ENCODE measurements at places on chromosomes 7 and 10. TPM values are rescaled to one million over a fixed set of nuclear protein-coding genes. Genes with fewer than 3 reads are reported as not detected.

The SPDYE9 gene
- total RNA-seq: not detected

The KCNH2 gene
- not detected for total RNA-seq

The DOCK4 gene
- 65.9 TPM for total RNA-seq

The MRLN gene
- not detected for total RNA-seq

The INHBA gene
- total RNA-seq: 4.2 TPM

The NT5C3A gene
- 24.8 TPM for total RNA-seq

The GPR85 gene
- 0.11 TPM for total RNA-seq

The AKR1C4 gene
- 0.09 TPM for total RNA-seq

The VSTM4 gene
- total RNA-seq: 0.65 TPM

The MMRN2 gene
- total RNA-seq: 93.6 TPM

The GIMAP6 gene
- 248 TPM for total RNA-seq

The EPHB4 gene
- total RNA-seq: 442 TPM

The TMEM106B gene
- total RNA-seq: 32.8 TPM

The DENND2A gene
- total RNA-seq: 1.0 TPM

The COL17A1 gene
- total RNA-seq: under 0.01 TPM

The STEAP2 gene
- 0.52 TPM for total RNA-seq

The SPDYE1 gene
- total RNA-seq: not detected

The CDHR1 gene
- 0.09 TPM for total RNA-seq

The TRDMT1 gene
- total RNA-seq: 5.1 TPM

The GFRA1 gene
- total RNA-seq: 5.1 TPM

The KCND2 gene
- 0.09 TPM for total RNA-seq

The SYT15B gene
- total RNA-seq: 1.2 TPM

The FIS1 gene
- total RNA-seq: 190 TPM

The APBB1IP gene
- 0.11 TPM for total RNA-seq

All from dermis lymphatic vessel endothelial cell (primary cell).